Activated T-helper 2 cell treated with anti-CD3 and anti-CD28 coated beads, Interferon-gamma antibody, Interleukin-2, Interleukin-4, amounts not matched to agents 10 μg/mL and 5 μg/mL and 100 μg/mL, durations not matched to agents 14 hours and 24 hours and 36 hours (primary cell): ENCODE measurements at places on chromosomes 5 and 9. TPM values are rescaled to one million over a fixed set of nuclear protein-coding genes. Genes with fewer than 3 reads are reported as not detected.

AQP3 gene
- total RNA-seq = 2.1 TPM in 2 replicates

ENC1 gene
- total RNA-seq = 0.87 and 1.2 TPM in 2 replicates

SCGB3A2 gene
- not detected in 2 replicates for total RNA-seq

ZNG1F gene
- total RNA-seq = 8.5 and 11.4 TPM in 2 replicates

ARL10 gene
- 22.3 TPM in 2 replicates for total RNA-seq

AKNA gene
- 152 TPM in 2 replicates for total RNA-seq

NME5 gene
- not detected in 2 replicates for total RNA-seq

KCNMB1 gene
- not detected in 2 replicates for total RNA-seq

TSLP gene
- total RNA-seq = 0.46 and 0.87 TPM in 2 replicates

PCDHGA3 gene
- total RNA-seq = 0.11 and 0.16 TPM in 2 replicates

SAXO1 gene
- not detected in 2 replicates for total RNA-seq

AQP7 gene
- total RNA-seq = not detected in 2 replicates

LRRTM2 gene
- 0.44 and 0.59 TPM in 2 replicates for total RNA-seq

DNA sequence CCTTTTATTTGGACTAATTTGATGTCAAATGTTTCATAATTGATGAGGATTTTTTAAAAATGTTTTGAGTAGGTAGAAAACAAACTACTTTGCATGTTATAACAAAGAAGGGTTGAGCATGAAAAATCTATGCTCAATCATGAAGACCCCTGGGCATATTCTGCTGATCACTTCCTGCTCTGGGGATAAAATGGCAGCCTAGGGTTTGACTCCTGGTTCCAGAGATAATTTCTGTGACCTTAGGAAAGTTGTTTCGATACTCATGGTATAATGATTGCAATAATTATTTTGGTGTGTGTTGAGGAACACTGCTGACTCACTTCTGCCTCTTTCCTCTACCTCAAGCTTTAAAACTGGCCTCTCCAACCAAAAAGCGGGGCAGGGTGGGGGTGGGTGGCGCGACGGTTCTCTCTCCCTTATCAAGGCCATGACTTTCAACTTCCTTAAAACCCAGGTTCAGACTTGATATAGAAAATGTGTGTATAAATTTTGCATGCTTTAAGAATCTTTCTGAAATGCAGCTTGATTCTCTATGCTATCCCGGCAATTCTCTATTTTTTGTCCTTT is 6.0 kb upstream of the PIP5K1B start:
- peaks cover 13% of the 10 kb centered on the region for H3K4me1 ChIP-seq
- no peak for DNase-seq
- peaks cover 4% of the 10 kb centered on the region for H3K36me3 ChIP-seq
- peaks cover 72% of the 10 kb centered on the region for H3K27me3 ChIP-seq
- H3K27ac ChIP-seq = no peak overlapping the region
- no peak overlapping the region for H3K4me3 ChIP-seq

GRCh38 chr9:100101608-100102007 is 2.6 kb downstream of the INVS start:
- peaks cover 17% of the 10 kb centered on the region for H3K4me1 ChIP-seq
- peaks cover 13% of the 10 kb centered on the region for H3K36me3 ChIP-seq
- H3K4me3 ChIP-seq = no peak overlapping the region

GRCh38 chr5:119166026-119166425 is 95.1 kb downstream of the DMXL1 start:
- peaks cover 36% of the 10 kb centered on the region for H3K36me3 ChIP-seq
- no peak overlapping the region for H3K27ac ChIP-seq
- no peaks in the 10 kb centered on the region for H3K27me3 ChIP-seq
- H3K4me3 ChIP-seq = no peak overlapping the region
- DNase-seq = no peak

DNA sequence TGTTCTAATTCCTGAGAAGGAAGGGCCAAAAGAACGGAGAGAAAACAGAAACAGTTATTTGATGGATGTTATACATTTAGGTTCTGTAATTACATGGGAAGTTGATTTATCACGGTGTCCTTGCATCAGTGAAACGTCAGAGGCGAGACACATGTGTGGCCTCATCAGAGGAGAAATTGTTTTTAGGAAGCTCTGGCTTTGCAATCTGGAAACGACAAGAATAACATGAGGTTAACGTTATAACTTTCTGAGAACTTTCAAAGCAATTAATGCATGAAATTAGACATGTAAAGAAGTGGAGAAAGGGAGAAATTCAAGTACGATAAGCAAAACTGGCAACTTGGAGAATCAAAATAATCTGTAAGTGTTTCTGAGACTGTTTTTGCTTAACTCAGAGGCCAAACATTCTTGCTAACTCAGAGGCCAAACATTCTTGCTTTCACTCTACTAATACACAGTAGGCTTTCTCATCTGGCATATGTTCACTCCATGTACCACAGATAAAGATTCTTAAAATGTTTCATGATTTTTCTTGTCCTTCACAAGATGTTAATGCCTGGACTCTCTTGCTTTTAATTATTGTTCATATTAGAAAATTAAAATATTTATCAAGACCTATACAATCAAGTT is 933.0 kb downstream of the TLE4 start:
- no peaks in the 10 kb centered on the region for H3K27me3 ChIP-seq
- H3K36me3 ChIP-seq = no peaks in the 10 kb centered on the region

DNA sequence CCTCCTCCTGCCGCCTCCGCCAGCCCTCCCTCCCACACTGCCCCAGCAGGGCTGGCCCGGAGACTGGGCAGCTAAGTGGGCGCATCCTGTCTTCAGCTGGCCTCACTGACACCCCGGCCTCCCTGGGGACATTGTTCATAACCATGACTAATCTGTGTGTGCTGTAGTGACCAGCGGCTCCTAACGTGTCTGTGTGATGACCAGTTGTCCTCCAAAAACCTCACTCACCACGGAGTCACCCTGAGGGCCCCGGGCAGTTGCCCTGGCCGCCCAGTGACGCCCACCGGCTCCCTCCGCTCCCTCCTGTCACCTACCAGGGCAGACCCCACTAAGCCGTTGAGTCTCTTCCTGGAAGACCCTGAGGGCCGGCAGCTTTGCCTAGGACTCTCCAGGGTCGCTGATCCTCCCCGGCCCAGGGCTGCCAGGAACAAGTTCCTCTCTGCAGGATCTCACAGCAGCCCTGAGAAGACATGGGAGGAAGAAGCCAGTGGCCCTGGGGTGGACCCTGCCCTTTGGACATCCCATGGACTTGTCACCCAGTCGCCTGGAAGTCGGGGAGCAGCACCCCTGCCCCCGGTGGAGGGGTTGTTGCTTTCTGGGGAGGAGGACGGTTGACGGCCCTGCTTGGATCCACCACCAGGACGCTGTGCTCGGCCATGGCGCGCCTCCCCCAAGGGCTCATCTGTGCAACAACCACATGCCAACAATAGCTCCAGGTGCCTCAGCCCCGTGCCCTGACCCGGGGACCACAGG is 110.2 kb upstream of the LMX1B start:
- H3K27ac ChIP-seq = no peak overlapping the region
- H3K27me3 ChIP-seq = peaks cover 21% of the 10 kb centered on the region
- H3K4me1 ChIP-seq = peaks cover 2% of the 10 kb centered on the region
- no peak overlapping the region for H3K4me3 ChIP-seq
- no peak for DNase-seq
- no peaks in the 10 kb centered on the region for H3K36me3 ChIP-seq

DNA sequence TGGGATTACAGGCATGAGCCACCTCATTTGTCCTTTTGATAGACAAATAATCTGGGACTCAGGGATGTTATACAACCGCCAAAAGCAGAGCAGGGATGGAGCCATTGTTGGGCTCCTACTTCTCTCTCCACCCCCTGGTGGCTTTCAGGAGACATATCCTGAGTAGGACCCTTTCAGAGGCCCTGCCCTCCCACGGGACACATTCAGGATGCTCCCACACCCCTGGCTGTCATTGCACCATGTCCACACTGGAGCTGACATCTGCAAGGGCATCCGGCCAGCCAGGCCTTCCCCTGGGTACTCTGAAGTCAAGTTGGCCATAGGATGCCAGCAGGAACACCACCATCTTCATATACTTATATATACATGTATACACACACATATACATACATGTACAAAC is 181.8 kb downstream of the SYK start:
- DNase-seq = no peak
- no peak overlapping the region for H3K4me3 ChIP-seq
- no peaks in the 10 kb centered on the region for H3K36me3 ChIP-seq
- no peak overlapping the region for H3K27ac ChIP-seq
- H3K4me1 ChIP-seq = peaks cover 47% of the 10 kb centered on the region
- H3K27me3 ChIP-seq = no peaks in the 10 kb centered on the region

- H3K27ac ChIP-seq = no peak overlapping the region
- no peak overlapping the region for H3K4me3 ChIP-seq
- peaks cover 4% of the 10 kb centered on the region for H3K4me1 ChIP-seq
- DNase-seq = no peak
- peaks cover 20% of the 10 kb centered on the region for H3K27me3 ChIP-seq
These were observed 27.3 kb downstream of the NME5 start for GRCh38 chr5:138111937-138112336.

DNA sequence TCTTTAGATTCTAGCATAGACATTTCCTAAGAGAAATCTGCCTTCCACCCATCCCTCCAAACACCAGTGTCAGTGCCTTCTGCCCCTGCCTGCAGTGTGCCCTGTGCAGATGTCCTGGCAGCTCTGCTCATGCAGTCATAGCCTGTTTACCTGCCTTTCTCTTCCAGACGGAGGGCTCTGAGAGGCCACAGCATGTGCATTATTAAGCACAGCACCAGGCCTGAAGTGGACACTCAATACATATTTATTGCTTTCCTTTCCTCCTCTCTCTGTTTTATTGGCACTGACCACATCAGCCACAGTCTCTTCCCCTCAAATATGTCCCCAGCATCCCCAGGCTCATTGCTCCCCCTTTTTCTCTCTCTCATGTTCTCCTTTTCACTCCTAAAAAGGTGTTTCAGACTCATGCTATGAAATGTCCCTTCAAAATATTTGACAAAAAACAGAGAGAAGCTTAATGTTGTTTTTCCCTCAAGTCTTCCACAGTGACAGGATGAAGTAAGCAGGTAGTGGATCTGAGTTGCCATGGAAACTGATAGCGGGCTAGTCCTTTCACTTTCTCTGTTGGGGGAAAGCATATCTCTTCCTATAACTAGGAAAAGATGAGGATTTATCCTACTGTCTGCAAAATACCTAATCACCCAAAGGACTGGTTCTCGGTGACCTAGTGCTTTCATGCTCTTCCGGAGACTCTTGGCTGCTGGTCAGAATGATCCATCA is 100.9 kb downstream of the ATP10B start:
- peaks cover 2% of the 10 kb centered on the region for H3K27me3 ChIP-seq
- H3K4me3 ChIP-seq = no peak overlapping the region
- no peaks in the 10 kb centered on the region for H3K36me3 ChIP-seq
- H3K4me1 ChIP-seq = no peaks in the 10 kb centered on the region
- H3K27ac ChIP-seq = no peak overlapping the region
- no peak for DNase-seq

- no peak for DNase-seq
- H3K4me3 ChIP-seq = no peak overlapping the region
- H3K27ac ChIP-seq = no peak overlapping the region
- no peaks in the 10 kb centered on the region for H3K36me3 ChIP-seq
- no peaks in the 10 kb centered on the region for H3K27me3 ChIP-seq
These were observed 1381.8 kb downstream of the EFNA5 start for GRCh38 chr5:106288979-106289378.

- no peaks in the 10 kb centered on the region for H3K36me3 ChIP-seq
- DNase-seq = no peak
- H3K4me3 ChIP-seq = no peak overlapping the region
- no peak overlapping the region for H3K27ac ChIP-seq
These were observed 60.8 kb downstream of the MLLT3 start for GRCh38 chr9:20561531-20561930.

- DNase-seq = no peak
- no peak overlapping the region for H3K4me3 ChIP-seq
- H3K27me3 ChIP-seq = peaks cover 5% of the 10 kb centered on the region
- H3K36me3 ChIP-seq = no peaks in the 10 kb centered on the region
- no peak overlapping the region for H3K27ac ChIP-seq
These were observed 13.7 kb downstream of the MRPL36 start for GRCh38 chr5:1785984-1786383.

- H3K27me3 ChIP-seq = no peaks in the 10 kb centered on the region
- H3K36me3 ChIP-seq = no peaks in the 10 kb centered on the region
These were observed 136.3 kb downstream of the MED27 start for GRCh38 chr9:131943351-131943841.

- no peaks in the 10 kb centered on the region for H3K36me3 ChIP-seq
- H3K27ac ChIP-seq = no peak overlapping the region
- DNase-seq = no peak
- H3K4me3 ChIP-seq = no peak overlapping the region
- no peaks in the 10 kb centered on the region for H3K4me1 ChIP-seq
These were observed 13.3 kb upstream of the GADD45G start for GRCh38 chr9:89591274-89592212.

DNA sequence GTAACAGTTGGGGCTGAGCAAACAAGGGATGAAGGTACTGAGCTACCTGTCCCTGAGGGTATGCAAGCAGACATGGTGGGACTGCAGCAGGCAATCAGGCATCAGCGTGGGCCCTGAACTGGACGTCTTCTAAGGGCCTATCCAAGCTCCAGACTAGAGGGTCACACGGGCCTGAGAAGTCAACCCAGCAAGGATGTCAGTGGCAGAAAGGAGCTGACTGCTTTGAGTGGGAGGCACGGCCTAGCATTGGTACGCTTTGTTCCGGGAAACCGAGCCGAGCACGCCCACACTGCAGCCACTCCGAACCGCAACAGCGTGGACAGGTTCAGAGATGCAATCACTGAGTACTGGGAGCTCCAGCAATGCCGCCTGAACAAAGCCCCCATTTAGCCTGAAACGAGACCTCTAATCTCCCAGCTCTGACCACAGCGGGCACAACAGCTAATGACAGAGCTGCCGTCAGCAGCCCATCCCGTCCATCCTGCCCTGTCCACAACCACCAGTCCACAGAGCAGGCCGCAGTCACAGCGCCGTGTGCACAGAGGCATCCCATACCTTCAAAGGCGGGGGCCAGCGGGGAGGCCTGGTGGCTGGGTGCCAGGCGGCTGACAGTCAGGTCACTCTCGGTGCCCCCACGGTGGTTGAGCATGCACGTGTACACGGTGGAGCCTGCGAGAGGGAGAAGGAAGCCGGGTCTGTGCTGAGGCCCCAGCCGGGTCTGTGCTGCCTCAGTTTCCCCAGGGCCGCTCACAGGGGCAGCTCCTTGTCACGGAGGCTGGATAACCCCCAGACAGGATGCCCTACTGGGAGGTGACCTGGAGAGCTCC is 44.2 kb downstream of the SARDH start:
- H3K36me3 ChIP-seq = no peaks in the 10 kb centered on the region
- no peak for DNase-seq
- peaks cover 14% of the 10 kb centered on the region for H3K27me3 ChIP-seq
- H3K4me3 ChIP-seq = no peak overlapping the region
- H3K4me1 ChIP-seq = peaks cover 8% of the 10 kb centered on the region

- no peak for DNase-seq
- no peak overlapping the region for H3K4me3 ChIP-seq
- H3K4me1 ChIP-seq = no peaks in the 10 kb centered on the region
- no peaks in the 10 kb centered on the region for H3K36me3 ChIP-seq
- H3K27ac ChIP-seq = no peak overlapping the region
These were observed 196.4 kb downstream of the SEMA6A start for GRCh38 chr5:116378007-116378776.

DNA sequence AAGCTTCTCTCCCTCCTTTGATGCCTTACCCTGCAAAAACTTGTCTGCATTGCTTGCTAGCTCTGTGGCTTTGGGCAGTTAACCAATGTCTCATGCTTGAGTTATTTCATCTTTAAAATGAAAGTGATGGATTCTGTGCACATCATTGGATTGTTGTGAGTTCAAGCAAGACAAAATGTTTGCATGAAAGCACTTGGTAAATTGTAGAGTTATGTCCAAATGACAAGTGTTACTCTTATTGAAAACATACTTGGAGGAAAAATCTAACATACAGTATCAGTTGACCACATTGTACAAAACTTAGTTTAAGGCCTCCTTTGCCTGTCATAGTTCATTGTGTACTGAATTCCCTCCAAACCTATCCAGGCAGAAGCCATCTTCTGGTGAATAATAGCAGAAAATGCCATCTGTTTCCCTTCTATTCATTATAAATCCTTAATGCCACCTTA is 30.0 kb downstream of the TGFBR1 start:
- peaks cover 61% of the 10 kb centered on the region for H3K36me3 ChIP-seq
- H3K4me1 ChIP-seq = peaks cover 45% of the 10 kb centered on the region
